Activated naive CD4-positive, alpha-beta T cell (primary cell): ENCODE measurements at places on chromosomes 7 and 10.

DNA sequence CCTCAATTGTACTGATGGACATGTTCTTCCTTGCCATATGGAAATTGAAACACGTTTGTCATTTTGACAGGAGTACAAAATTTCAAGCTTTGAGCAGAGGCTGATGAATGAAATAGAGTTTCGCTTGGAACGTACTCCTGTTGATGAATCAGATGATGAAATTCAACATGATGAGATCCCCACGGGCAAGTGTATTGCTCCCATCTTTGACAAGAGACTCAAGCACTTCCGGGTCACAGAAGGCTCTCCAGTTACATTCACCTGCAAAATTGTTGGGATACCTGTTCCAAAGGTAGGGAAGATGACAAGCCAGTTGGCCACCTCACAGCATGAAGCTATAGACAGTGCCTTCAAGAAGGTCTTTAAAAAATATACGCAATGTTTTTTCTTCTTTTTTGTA is 43.1 kb downstream of the ATOH7 start:
- DNase-seq: no peak

- DNase-seq: no peak
Measured at GRCh38 chr10:10493833-10494232, 523.8 kb upstream of the CELF2 start.

GRCh38 chr7:41391818-41392217 is 311.1 kb downstream of the INHBA start:
- no peak for DNase-seq

- no peak for DNase-seq
Measured at GRCh38 chr7:33053721-33054120, 8.9 kb downstream of the NT5C3A start.

- DNase-seq: no peak
Measured at GRCh38 chr7:40772096-40772495, 637.3 kb downstream of the SUGCT start.

DNA sequence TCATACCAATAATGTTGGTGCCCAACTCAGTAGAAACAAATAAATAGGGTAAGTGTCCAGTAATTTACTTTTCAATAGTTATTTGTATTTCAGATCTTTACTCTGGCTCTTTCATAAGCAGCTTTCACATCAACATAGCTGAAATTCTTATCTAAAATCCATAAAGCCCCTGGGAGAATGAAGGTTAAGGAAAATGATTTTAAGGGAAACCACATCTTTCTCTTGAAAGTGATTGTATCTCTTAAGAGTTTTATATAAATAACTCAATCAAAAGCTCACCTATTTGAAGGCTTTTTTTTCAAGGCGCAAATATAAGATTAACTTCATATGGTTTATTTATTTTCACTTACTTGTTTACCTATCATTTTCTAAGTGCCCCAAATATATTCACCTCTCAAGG is 324.4 kb downstream of the HGF start:
- DNase-seq: no peak

- no peak for DNase-seq
Measured at GRCh38 chr7:30142710-30143109, 7.9 kb downstream of the MTURN start.

DNA sequence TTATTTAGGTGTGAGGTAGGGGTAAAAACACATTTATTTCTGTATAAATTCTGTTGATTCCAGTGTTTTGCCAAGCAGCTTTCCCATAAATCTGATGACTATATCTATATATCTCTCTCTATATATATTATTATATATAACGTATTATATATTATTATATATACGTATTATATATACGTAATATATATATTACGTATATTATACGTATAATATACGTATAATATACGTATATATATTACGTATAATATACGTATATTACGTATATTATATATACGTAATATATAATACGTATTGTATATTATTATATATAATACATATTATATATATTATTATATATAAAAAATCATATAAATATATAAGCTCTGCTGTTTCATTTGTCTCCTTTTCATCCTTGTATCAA is 163.5 kb downstream of the GPR158 start:
- DNase-seq: no peak

DNA sequence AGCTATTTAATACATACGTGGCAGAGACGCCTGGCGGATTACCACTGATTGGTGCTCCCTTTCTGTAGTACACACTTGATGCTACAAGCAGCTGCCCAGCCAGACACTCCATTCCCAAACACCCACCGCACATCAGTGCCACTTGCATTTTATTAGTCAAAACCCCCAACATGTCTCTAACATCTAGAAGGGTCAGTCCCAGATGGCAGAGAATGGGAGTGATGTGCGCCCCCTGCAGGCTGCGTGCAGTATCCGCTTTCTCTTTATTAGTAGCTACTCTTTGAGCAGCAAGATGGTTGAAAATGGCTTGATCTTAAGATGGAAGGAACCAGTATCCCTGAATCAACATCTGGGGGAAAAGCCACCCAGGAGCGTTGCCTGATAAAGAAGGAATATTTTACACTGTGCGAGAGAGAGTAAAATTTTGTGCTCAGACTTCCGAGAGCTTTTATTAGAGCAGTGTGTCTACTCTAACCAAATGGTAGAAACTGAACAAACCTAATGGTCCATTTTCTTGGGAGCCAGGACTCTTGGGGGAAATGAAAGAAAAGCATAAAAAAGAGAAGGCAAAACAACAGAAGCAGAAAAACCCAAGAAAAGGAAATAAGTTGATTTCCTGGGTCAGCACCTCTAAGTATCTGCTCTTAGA is 78.3 kb downstream of the ST8SIA6 start:
- peak; percentile 1 for DNase-seq

DNA sequence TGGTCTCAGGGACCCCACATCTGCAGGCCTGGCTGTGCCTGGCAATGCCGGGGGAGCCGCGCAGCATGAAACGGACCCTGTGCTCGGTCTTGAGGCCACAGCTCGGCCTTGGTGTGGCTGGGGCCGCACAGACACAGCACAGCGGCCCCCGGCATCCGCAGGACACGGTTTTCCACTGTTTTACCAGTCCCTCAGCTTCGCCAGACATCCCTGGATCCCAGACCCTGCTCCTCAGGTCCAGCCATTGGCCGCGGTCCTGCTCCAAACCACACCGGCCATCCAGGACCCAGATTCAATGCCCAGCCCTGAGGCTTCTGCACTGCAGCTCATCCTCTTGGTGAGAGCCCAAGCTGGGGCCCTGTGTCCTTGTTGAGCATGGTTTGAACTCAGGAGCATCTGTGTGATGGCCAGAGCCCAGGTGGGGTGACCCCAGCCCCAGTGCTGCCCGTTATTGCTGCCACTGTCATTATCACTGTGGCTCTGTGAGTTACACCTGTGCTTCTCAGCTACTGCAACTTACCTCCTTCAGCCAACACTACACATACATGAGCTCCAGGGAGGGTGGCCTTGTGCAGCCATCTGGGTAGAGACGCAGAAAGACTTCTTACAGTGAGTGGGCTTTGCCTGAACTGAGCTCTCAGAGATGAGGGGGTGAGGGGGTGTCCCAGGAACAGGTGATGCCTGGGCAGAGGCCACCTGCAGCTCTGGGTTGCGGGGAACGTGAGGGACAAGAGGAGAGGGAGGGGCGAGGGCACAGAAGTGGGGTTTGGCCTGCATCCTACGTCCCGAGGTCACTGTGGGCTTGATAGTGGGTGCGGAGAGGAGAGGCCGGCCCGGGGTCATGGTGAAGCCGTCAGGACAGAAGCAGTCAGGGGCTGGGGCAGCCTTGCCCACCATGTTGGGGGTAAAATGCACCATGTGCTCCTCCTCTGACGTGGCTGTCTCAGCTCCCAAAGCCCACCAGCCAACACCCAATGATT is 567.6 kb downstream of the PTPRN2 start:
- no peak for DNase-seq

GRCh38 chr7:140247559-140247958 is 70.8 kb upstream of the KDM7A start:
- DNase-seq: no peak

DNA sequence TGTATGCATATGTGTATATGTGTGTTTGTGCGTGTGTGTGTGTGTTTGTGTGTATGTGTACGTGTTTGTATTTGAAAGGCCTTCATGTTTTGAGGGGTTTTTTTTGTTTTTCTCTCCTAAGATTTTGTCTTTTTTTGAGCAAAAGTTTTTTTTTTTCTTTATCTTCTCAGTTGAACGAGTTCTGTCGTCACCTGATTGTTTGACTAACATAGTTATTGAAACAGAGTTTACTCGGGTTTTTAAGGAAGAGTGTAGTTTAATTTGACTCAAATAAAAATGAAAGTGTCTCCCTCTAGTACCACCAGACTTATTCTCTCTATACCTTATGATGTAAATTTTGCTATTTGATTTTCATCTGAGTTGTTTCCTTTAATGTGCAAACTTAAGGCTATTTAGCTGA is 73.5 kb downstream of the ST8SIA6 start:
- DNase-seq: no peak

DNA sequence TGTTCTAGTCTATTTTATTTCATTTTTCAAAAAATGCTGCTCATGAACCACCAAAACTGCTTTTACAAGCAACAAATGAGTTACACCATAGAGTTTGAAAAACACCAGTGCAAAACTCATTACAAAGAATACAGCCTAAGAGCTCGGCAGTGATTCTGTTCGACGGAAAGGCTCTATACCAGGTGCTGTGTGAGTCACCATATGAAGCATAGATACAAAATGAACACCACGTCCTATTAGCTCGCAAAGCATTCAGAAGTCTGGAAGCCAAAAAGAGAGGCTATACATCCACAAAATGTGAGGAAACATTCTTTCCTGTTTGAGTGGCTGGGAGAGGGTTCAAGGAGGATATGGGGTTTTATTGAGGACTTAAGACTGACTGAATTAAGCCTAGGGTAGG is 136.1 kb downstream of the ATE1 start:
- no peak for DNase-seq

DNA sequence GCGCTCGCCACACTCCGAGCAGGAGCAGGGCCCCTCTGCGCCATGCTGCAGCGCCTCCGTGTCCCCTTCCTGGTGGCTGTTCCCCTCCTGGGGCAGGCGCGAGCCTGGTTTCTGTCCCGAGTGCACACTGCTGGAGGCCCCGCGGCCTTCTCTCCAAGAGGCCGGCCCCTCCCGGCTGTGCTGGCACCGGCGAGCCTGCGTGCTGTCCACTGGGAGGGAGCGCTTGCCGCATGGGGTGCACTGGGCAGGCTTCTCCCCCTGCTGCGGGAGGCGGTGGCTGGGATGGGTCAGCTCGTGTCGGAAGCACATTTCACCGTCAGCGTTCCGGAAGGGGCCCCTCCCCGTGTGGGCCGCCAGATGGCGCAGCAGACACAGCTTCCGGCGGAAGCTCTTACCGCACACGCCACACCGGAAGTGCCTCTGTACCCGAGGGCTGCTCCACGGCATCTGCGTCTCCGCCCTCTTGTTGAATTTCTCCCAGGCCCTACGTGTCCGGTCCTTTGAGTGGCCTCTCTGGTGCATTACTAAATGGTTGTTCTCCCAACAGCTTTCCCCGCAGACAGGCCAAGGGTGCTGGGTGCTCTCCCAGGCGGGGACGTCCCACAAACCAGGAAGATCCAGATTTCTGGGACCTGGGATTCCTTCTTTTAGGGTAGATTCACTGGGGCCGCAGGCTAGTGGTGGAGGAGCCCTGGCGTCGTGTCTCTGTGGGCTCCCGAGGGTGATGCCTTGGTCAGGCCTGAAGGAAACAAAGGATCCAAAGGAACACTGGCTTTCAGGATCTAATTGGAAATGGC is 18.7 kb downstream of the ZNF786 start:
- peak; percentile 33 for DNase-seq

DNA sequence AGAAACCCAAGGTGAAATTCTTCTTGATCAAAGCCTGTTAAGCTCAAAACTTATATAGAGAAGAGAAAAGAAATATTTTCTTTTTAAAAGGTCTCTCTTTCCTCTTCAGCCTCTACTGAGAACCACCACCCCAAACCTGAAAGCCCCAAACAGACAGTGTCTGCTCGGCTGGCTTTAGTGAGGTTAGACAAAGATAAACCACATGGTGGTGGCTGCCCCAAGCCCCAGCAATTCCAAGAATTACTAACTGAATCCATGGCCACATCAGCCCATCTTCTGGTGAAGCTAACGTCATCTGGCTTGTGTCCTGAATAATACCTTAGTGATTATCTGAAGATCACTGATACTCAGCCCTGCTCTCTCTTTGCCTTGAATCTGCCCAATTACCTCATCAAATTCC is 275.0 kb downstream of the ELMO1 start:
- DNase-seq: no peak

- DNase-seq: no peak
Measured at GRCh38 chr7:74262639-74263398, 8.6 kb upstream of the RFC2 start.
